Body of pancreas (tissue), 4 donors: ENCODE measurements at places on chromosomes 5 and 9. TPM values are rescaled to one million over a fixed set of nuclear protein-coding genes. Genes with fewer than 3 reads are reported as not detected.

GRCh38 chr9:6068983-6069382 lies 53.6 kb upstream of the RANBP6 start:
- no peak for DNase-seq

- no peak for DNase-seq
Measured at GRCh38 chr9:672851-673250, 168.6 kb upstream of the DMRT1 start.

- DNase-seq, result no peak
Measured at GRCh38 chr9:77556396-77556795, 91.7 kb downstream of the GNA14 start.

DNA sequence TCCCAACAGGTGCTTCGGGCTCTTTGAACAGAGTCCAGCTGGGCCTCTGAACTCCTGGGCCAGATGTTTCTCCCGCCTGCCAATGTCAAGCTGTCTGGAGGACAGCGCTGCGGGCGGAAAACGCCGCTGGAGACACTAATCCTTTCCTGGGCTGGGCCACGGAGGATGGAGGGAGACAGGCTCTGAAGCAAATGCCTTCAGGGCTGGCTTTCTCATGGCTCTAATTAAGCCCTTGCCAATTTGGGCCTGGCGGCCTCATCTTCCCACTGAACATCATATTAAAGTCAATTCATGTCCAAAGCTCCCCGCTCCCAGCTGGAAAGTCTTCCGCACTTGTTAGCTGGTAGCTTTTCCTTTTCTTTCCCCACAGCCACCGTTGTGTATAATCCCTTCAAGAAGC lies 72.7 kb downstream of the NTNG2 start:
- DNase-seq, result no peak

DNA sequence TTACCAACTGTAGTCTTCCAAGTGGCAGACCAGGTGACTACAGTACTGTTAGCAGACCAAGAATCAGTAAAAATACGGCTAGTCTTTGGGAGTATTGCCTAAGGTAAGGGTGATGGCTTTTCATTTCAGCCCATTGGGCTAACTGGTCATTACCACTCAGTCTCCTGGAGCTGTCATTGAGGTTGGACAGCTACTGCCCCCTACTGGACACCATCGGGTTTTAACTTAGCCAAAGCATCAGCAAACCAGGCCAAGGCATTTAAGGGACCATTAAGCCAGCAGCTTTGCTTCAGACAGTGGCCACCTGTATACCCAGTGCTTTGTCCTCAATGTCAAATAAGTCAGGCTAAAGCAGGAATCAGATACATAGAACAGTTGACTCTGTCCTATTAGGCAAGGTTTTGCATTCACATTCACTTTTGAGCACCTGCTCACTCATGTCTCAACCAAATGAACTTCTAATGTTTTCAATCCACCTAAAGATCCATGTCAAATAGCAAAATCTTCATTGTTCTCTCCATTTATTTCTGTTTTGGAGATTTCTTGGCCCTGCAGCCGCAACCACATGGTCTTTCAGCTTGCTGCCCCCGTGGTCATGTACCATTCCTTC lies 117.2 kb downstream of the INVS start:
- peak; percentile 55 for DNase-seq

- DNase-seq, result no peak
Measured at GRCh38 chr9:134187110-134187531, 22.8 kb upstream of the RNU6ATAC start.

DNA sequence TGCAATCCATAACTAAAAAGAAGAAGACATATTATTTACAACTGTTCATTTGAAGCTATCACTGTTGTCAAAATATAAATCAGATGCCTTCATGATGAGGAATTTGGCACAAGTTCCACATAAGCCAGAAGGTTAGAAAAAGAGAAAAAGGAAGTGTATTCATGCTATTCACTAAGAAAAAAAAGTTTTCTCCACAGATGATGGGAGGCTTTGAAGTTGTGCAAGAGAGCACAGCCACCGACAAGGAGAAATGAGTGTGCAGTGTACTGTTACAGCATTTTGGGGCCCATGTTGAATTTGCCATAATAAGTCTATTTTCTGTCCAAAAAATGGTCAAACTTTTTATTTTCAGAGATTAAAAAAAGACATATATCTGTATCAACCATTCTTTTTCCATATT lies 32.9 kb upstream of the IFNK start:
- DNase-seq, result no peak

DNA sequence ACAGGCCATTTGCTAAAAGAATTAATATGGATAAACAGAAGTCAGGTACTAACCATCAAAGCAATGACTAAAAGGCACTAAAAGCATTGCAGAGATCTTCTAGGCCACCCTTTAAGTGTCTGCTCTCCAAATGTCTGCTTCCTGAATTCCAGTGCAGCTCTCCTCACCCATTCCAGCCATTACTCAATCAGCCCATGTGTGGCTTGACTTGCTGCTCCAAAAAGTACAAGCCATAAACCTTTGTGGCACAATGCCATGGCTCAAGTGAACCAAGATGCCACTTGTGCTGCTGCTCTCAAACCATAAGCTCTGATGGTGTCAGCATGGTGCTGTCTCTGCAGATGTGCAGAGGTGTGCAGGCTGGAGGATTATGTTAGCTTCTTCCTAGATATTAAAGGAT lies 290.2 kb upstream of the POU5F2 start:
- DNase-seq, result no peak

DNA sequence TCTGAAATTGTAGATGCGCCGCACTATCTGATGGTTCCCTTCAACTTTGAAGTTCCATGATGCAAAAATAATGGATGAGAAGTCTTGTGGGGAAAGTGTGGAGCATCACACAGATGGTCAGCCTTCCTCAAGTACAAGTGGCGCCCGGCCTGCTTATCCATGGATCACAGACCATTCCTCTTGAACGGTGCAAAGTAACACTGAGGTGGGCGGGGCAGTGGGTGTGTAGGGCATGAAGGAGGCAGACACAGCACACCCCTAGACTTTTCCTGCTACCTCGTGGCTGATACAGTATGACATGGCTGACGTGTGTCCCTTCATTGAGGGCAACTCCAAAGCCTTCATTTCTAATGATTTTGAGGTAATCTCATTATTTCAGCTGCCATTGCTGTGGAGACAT lies 2.5 kb upstream of the GNG10 start:
- DNase-seq, result no peak

ALDH1A1 gene
- total RNA-seq, result 87.7 TPM

GKAP1 gene
- total RNA-seq, result 8.0 TPM

SLC6A3 gene
- not detected for total RNA-seq

TMED9 gene
- total RNA-seq, result 155 TPM
